ENCODE measurements at places on chromosomes 1 and 21.

DNA sequence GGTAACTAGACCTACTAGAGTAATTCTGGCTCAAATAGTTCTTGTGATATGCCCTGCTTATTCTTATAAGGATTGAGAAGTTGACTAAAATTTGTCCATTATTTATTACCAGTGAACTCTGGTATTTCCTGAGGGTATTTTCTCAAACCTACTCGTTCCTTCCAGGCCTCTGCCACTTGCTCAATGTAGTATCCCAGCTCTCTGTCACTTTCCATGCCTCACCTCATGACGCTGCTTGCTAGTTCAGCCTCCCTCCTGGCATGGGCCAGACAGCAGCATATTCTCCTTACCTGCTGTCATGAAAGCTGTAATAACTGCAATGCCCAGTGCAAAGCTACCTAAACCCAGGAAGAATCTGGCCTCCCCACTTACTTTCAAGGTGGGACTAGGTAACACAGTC, 602.9 kb upstream of the ADAMTS5 start:
- no peak for DNase-seq

GRCh38 chr1:223761411-223761810, 49.1 kb downstream of the CAPN2 start:
- no peak for DNase-seq

- DNase-seq, result no peak
Observed at GRCh38 chr1:248812736-248813425, 12.8 kb downstream of the SH3BP5L start.

DNA sequence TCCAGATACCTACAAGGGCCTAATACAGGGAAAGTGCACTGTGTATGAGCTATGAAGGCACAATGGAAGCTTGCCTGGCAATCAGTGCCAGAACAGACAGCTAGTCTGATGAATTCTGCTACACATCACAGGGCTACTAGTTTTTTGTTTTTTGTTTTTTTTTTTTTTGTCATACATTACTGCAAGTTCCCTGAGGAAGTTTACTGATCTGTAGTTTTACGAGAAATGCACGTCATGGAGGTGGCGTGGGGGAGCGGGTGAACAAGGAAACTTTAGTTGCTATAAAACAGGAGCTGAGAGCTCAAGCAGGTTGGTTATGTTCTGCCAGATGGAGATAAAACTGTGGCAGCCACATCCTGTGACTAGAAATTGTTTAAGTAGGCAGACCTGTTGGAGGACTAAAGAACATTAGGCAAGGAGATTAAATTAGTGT, 17.7 kb downstream of the PTPRC start:
- peak; percentile 88 for DNase-seq

DNA sequence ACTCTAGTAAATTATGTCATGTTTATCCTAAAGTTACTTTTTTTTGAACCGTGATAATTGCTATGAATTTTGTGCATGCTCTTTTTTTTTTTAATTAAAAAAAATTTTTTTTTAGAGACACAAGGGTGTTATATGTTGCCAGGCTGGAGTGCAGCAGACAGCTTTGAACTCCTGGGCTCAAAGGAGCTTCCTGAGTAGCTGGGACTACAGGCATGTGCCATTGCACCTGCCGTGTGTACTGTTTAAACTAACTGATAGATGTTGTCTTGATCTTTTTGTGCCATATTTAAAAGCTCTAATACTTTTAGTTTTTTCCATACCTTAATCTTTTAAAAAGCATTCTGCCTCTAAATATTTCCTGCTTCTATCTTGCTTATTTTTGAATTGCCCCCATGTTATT, 60.7 kb downstream of the KIF1B start:
- no peak for DNase-seq

GRCh38 chr1:157496121-157496526, 56.2 kb downstream of the FCRL5 start:
- peak; percentile 18 for DNase-seq

GRCh38 chr1:44609412-44609767, 64.9 kb downstream of the TMEM53 start:
- DNase-seq, result peak; percentile 47

DNA sequence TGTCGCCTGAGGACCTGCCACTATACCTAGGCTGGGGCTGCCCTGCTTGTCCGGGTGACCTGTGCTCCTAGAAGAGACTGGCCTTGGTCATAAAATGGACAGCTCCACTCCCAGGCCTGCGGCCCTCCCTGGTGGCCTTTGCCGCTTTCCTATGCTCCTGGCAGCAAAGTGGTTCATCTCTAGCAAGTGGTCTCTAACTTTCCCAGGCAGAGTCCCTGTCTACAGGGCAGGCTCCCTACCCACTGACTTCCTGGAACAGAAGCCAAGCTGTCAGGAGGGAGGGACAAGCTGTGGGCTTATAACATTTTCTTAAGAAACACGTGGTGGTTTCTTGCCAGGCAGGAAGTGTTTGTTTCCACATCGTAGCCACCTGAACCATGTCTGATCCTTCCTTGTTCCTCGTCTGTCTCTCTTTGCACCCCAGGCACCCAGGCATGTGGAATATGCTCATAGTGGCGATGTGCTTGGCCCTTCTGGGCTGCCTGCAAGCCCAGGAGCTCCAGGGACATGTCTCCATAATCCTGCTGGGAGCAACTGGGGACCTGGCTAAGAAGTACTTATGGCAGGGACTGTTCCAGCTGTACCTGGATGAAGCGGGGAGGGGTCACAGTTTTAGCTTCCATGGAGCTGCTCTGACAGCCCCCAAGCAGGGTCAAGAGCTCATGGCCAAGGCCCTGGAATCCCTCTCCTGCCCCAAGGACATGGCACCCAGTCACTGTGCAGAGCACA, 10.1 kb downstream of the H6PD start:
- no peak for DNase-seq

GRCh38 chr1:9280015-9280860, 12.5 kb upstream of the SPSB1 start:
- DNase-seq, result peak; percentile 58

DNA sequence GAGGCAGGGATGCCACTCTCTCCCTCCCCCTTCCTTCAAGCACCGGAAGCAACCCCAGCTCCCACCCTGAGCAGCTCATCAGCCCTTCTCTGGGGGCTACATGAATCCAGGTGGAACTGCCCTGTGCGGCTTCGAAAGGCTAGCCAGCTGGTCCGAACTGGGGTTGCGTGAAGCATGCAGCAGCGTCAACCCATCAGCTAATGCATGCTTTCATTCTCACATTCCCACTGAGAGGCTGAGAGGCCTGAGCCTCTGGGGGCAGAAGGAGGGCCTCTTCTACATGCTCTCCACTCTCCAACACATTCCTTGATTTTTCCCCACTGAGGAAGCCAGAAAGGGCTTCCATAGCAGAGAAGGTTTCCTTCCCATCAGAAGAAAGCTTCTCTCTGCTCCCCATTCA, 5.6 kb downstream of the RXRG start:
- DNase-seq, result no peak

- DNase-seq, result no peak
Observed at GRCh38 chr1:165235777-165236291, 120.7 kb downstream of the LMX1A start.

GRCh38 chr1:194102607-194103006, 916.2 kb upstream of the B3GALT2 start:
- no peak for DNase-seq

GRCh38 chr1:233412812-233413211, 85.3 kb downstream of the MAP3K21 start:
- no peak for DNase-seq

GRCh38 chr1:202014915-202015661, 4.7 kb downstream of the ELF3 start:
- DNase-seq, result no peak

GRCh38 chr1:33466159-33466558, 6.3 kb upstream of the ZSCAN20 start:
- DNase-seq, result no peak

GRCh38 chr1:77245830-77246229, 26.6 kb upstream of the PIGK start:
- no peak for DNase-seq

- no peak for DNase-seq
Observed at GRCh38 chr1:152049291-152050083, 12.7 kb upstream of the S100A11 start.

DNA sequence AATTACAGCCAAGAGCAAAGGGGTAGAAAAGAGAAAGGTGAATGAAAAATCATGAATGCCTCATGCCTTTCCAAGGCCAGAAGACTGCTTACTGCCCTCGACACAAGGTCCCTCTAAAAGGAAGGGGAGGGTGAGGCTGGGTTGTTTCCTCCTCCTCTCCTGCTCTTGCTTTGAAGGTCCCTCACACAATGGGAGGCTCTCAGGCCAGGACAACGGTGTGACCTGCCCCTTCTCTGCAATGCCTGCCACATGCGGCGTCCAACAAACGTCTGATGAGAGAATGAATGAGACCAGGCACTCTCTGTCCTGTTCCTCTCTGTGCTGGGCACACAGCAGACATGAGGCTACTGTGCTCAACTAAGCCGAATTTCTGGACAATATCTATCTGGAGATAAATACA, 51.3 kb downstream of the SSBP3 start:
- DNase-seq, result no peak

DNA sequence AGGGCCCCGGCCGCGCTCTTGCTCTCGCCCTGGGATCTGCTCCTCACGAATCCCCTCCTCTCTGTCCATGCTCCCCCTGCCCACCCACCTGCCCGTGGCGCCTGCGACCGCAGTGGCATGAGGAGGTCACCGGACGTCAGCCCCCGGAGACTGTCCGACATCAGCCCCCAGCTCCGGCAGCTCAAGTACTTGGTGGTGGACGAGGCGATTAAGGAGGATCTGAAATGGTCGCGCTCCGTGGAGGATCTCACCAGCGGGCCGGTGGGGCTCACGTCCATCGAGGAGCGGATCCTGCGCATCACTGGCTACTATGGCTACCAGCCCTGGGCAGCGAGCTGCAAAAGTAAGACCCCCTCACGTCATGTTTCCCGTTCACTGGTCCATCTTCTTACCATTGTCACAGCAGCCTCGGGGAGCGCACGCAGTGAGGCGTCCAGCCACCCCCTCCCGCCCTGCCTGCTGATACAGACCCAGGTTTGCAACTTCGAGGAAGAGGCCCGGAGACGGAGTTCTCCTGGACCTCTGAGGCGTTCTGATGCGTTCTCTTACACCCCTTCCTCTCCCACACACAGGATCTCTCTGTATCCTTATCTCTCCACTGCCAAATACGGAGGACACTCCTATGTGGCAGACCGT, 1.1 kb downstream of the SLC35F3 start:
- no peak for DNase-seq

DNA sequence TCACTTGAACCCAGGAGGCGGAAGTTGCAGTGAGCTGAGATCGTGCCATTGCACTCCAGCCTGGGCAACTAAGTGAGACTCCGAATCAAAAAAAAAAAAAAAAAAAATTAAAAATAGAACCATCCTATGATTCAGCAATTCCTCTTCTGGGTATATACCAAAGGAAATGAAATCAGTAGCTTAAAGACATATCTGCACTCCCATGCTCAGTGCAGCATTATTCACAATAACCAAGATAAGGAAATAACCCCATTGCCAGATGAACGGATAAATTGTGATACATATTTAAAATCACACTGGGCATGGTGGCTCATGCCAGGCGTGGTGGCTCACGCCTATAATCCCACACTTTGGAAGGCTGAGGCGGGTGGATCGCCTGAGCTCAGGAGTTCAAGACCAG, 23.8 kb downstream of the ALDH9A1 start:
- DNase-seq, result no peak

DNA sequence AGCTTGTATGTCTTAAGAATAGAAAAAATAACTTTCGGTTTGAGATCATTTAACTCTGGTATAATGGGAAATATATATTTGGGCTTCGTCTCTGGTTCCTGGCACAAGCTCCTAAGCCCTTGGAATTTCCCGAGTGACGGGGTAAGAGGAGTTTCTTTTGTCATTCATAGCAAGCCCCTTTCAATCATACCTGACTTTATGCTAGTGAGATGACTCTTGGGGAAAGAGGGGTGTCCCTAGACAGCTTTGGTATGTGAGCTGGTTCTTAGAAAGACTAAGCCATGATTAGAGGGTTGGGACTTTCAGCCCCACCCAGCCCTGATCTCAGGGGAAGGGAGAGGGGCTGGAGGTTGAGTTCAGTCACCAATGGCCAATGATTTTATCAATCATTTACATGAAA, 13.9 kb upstream of the MTARC1 start:
- DNase-seq, result no peak

DNA sequence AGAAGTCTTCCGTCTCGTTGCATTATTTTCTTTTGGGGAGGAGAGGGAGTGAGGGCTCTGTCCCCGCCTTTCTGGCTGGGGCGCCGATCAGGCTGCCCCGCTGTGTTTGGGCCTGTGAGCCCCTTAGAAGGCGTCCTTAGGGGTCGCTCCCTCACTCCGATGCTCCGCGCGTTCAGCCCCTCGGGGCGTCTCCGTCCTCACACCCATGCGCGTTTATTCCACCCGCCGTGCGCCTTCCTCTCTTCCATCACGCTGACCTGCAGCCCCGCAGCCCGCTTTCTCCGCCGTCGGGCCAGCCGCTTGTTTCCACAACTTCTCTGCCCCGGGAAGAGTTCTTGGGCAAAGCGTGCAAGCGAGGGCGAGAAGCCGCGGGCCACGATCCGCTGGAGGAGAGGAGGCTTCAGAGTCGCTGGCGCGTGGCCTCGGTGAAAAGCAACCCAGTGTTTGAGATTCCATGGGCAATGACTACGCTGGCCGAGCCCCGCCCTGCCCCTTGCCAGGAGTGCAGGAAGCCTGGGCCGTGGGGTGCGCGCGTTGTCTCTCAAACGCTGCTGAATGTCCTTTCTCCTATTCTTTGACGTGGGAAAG, 27.7 kb downstream of the TRIM11 start:
- DNase-seq, result peak; percentile 12

GRCh38 chr1:216054600-216054999, 368.6 kb downstream of the USH2A start:
- no peak for DNase-seq

DNA sequence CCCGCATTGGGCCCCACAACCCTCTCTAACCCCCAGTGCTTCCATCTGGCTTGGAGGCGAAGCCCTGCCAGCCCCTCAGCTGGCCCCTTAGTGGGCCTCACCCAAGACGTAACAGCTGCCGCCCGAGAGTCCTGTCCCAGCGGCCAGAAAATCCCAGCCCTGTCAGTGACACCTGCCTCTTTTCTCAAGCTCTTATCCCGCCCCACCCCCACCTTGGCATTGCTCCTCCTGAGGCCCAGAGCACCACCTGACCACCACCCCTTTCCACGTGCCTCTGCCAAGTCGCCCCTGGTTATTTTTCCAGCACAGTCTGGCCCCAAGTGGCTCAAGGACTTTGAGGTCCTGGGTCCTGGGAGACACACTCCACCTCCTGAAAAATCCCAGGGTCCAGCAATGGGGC, 5.9 kb upstream of the CTRC start:
- no peak for DNase-seq

GRCh38 chr1:228085287-228085951, 2.9 kb downstream of the ARF1 start:
- DNase-seq, result no peak

DNA sequence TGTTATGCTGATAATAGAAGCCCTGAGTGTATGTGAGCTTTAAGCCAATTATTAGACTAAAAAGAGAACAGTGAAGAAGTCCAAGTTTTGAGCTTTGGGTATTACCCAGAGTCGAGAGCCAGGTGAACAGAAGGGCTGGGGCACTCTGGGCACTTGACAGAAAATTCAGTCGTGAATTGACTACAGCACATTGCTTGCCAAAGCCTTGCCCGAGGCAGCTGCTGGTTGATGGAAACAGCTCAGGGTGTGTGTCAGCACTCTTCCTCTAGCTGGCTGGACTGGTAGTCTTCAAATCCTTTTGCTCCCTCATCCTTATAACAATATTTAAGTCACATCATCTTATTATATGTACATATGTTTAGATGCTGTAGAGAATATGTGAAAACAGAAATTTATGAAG, 21.3 kb downstream of the PDE4B start:
- DNase-seq, result no peak

GRCh38 chr1:91879733-91880132, 6.2 kb downstream of the TGFBR3 start:
- no peak for DNase-seq

GRCh38 chr1:230651235-230651634, 9.0 kb downstream of the COG2 start:
- DNase-seq, result no peak
